ENCODE measurements at places on chromosomes 2 and 18. TPM values are rescaled to one million over a fixed set of nuclear protein-coding genes. Genes with fewer than 3 reads are reported as not detected.

- no peaks in the 10 kb centered on the region for H3K27me3 ChIP-seq
- no peak overlapping the region for H3K27ac ChIP-seq
- no peak overlapping the region for H3K4me3 ChIP-seq
- no peak for DNase-seq
These were observed 32.6 kb downstream of the RBKS start for GRCh38 chr2:27857417-27858172.

Gene MPV17
- total RNA-seq, result 46.7 TPM

DNA sequence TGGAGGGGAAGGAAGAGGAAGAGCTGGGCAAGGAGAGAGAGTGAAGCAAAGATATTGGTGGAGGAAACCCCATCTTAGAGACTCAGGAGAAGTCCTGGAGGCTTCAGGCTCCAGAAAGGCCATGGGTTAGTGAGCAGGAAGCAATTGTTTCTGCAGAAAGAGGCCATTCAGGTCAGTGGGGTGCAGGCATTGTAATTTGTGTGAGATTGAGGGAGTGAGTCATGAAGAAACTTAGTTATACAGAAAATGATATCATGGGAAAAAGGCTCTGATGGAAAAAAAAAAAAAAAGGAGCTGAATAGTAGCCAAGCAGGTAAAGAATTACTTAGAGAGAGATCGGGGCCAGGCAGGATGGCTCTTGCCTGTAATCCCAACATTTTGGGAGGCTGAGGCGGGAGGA lies 4.0 kb downstream of the EMILIN2 start:
- no peaks in the 10 kb centered on the region for H3K36me3 ChIP-seq
- H3K27ac ChIP-seq, result no peak overlapping the region
- no peak for DNase-seq
- H3K4me3 ChIP-seq, result no peak overlapping the region

Gene ANKRD62
- total RNA-seq, result 0.06 TPM

GRCh38 chr2:176518823-176519222 lies 249.6 kb downstream of the MTX2 start:
- DNase-seq, result no peak
- H3K4me3 ChIP-seq, result no peak overlapping the region
- no peaks in the 10 kb centered on the region for H3K27me3 ChIP-seq
- peaks cover 7% of the 10 kb centered on the region for H3K4me1 ChIP-seq

Gene GREB1
- total RNA-seq, result 8.0 TPM

DNA sequence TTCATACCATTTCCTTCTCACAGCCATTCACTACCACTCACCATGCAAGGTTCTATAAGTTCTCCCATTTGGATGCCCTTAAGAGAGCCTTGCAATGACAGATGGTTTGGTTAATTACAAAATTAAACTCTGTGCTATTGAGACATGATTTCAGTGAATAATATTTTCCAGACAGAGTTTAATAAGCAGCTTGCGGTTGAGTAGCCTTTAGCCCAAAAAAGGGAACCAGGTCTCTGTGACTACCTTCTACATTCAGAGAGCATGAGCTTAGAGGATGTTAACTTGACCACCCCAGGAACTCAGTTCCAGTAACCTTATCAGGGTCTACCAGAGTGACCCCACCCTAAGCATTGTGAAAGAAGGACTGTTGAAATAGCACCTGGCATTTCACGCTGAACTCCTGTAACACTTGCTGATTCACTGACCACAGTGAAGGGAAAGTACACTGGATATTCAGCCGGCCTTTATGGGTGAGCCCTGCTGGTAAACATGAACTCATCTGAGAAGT lies 1173.1 kb upstream of the ZEB2 start:
- no peak for DNase-seq
- H3K4me3 ChIP-seq, result no peak overlapping the region
- H3K36me3 ChIP-seq, result no peaks in the 10 kb centered on the region

- H3K27ac ChIP-seq, result no peak overlapping the region
- no peak overlapping the region for H3K4me3 ChIP-seq
- H3K4me1 ChIP-seq, result peaks cover 48% of the 10 kb centered on the region
- DNase-seq, result no peak
- no peaks in the 10 kb centered on the region for H3K36me3 ChIP-seq
- no peaks in the 10 kb centered on the region for H3K27me3 ChIP-seq
These were observed 7.2 kb downstream of the LIMS1 start for GRCh38 chr2:108541451-108541850.

Gene AP1S3
- 0.45 TPM for total RNA-seq

GRCh38 chr2:26533661-26534060 lies 55.7 kb upstream of the OTOF start:
- no peak for DNase-seq
- H3K27ac ChIP-seq, result no peak overlapping the region
- no peaks in the 10 kb centered on the region for H3K27me3 ChIP-seq

GRCh38 chr18:60027397-60027796 lies 127.6 kb downstream of the PMAIP1 start:
- no peak overlapping the region for H3K4me3 ChIP-seq
- no peaks in the 10 kb centered on the region for H3K36me3 ChIP-seq
- H3K27ac ChIP-seq, result no peak overlapping the region
- DNase-seq, result no peak
- peaks cover 26% of the 10 kb centered on the region for H3K4me1 ChIP-seq
- no peaks in the 10 kb centered on the region for H3K27me3 ChIP-seq

GRCh38 chr2:170836027-170836426 lies 19.3 kb downstream of the GAD1 start:
- H3K27ac ChIP-seq, result no peak overlapping the region
- no peaks in the 10 kb centered on the region for H3K36me3 ChIP-seq
- no peak for DNase-seq
- H3K27me3 ChIP-seq, result no peaks in the 10 kb centered on the region

DNA sequence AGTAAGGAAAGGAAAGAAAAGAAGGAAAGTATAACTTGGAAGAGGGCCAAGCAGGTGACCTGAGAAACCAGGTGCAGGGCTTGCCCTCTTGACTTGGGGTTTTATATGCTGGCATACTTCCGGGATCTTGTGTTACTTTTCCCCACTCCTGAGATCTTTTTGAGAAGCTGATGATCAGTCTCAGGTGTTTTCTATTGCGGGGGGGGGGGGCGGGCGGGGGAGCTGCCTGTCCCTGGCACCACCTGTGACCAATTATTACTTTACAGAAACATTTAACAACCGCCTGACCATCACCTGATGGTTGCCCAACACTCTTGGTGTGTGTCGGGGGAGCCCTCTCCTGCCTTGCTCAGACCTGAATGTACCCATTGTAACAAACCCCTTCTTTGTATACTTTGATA lies 6.9 kb upstream of the CASP10 start:
- H3K27me3 ChIP-seq, result no peaks in the 10 kb centered on the region
- no peak overlapping the region for H3K4me3 ChIP-seq
- no peak overlapping the region for H3K27ac ChIP-seq
- H3K4me1 ChIP-seq, result peaks cover 14% of the 10 kb centered on the region

Gene HOXD12
- total RNA-seq, result not detected

GRCh38 chr2:188204824-188205223 lies 86.8 kb upstream of the GULP1 start:
- H3K4me1 ChIP-seq, result no peaks in the 10 kb centered on the region
- no peak overlapping the region for H3K4me3 ChIP-seq
- no peaks in the 10 kb centered on the region for H3K27me3 ChIP-seq
- no peak overlapping the region for H3K27ac ChIP-seq
- DNase-seq, result no peak

DNA sequence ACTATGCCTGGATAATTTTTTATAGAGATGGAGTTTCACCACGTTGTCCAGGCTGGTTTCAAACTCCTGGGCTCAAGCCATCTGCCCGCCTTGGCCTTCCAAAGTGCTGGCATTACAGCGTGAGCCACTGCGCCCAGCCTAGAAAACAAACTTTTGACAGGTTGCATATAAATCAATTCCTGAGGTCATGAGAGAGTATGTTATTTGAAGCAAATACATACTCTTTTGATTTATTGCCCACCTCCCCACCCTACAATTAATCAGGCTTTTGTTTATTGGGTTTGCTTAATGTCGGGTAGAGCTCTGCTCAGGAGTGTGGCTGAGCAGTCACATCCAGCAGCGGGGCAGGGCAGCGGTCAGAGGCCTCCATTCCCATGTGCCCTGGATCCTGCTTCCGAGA lies 37.9 kb upstream of the ASB1 start:
- DNase-seq, result no peak
- H3K4me1 ChIP-seq, result peaks cover 30% of the 10 kb centered on the region
- peaks cover 5% of the 10 kb centered on the region for H3K36me3 ChIP-seq
- no peaks in the 10 kb centered on the region for H3K27me3 ChIP-seq

- H3K4me3 ChIP-seq, result no peak overlapping the region
- H3K27me3 ChIP-seq, result no peaks in the 10 kb centered on the region
These were observed 71.5 kb upstream of the EPB41L5 start for GRCh38 chr2:119941388-119941787.

GRCh38 chr2:60502144-60502543 lies 51.3 kb downstream of the BCL11A start:
- no peak for DNase-seq
- no peak overlapping the region for H3K27ac ChIP-seq
- peaks cover 16% of the 10 kb centered on the region for H3K4me1 ChIP-seq
- H3K36me3 ChIP-seq, result no peaks in the 10 kb centered on the region

Gene MOCOS
- 0.98 TPM for total RNA-seq

- H3K4me3 ChIP-seq, result no peak overlapping the region
- no peak for DNase-seq
- no peaks in the 10 kb centered on the region for H3K27me3 ChIP-seq
- no peaks in the 10 kb centered on the region for H3K36me3 ChIP-seq
- H3K27ac ChIP-seq, result no peak overlapping the region
These were observed 27.1 kb downstream of the PCARE start for GRCh38 chr2:29047083-29047845.

Gene CPO
- 0.32 TPM for total RNA-seq

Gene CNGA3
- total RNA-seq, result 5.2 TPM

Gene GREB1L
- total RNA-seq, result 14.4 TPM

GRCh38 chr2:113357071-113357470 lies 78.3 kb upstream of the PAX8 start:
- no peaks in the 10 kb centered on the region for H3K27me3 ChIP-seq
- no peak overlapping the region for H3K27ac ChIP-seq
- H3K4me1 ChIP-seq, result peaks cover 15% of the 10 kb centered on the region
- no peak overlapping the region for H3K4me3 ChIP-seq

DNA sequence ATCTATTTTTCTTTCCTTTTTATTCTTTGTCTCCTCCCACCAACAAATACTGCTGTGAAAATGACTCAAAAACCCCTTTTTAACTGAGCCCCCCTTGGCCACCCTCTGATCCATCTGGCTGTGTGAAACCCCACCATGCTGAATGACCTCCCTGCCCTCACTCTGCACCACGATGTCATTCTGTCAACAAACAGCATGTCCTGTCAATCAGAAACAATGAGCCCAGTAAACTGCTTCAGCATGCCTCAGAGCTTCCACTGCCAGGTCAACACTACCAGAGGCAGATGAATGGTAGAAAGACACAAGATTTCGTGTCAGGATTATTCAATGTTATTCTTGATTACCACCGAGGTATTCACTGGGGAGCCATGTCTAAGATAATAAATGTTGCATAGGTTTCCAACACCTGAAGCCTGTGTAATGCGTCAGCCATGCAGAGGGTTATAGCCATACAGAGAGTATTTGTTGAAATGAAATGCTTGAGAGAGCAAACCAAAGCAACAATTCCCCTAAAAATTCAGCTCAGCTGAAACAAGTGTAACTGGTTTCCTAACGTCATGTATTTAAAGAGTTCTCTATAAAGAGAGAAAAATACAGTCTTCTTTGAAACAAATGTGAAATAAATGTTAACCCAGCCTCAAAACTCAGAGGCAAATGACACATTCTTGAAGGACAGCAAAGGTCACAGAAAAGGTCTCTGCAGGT lies 76.7 kb downstream of the LRP2 start:
- no peaks in the 10 kb centered on the region for H3K27me3 ChIP-seq
- H3K4me1 ChIP-seq, result no peaks in the 10 kb centered on the region
- H3K4me3 ChIP-seq, result no peak overlapping the region
- no peak overlapping the region for H3K27ac ChIP-seq
- DNase-seq, result no peak
- H3K36me3 ChIP-seq, result no peaks in the 10 kb centered on the region

- H3K36me3 ChIP-seq, result no peaks in the 10 kb centered on the region
- no peak for DNase-seq
- H3K27me3 ChIP-seq, result no peaks in the 10 kb centered on the region
- H3K27ac ChIP-seq, result no peak overlapping the region
- H3K4me1 ChIP-seq, result peaks cover 30% of the 10 kb centered on the region
These were observed 35.7 kb upstream of the MAT2A start for GRCh38 chr2:85503168-85503850.

DNA sequence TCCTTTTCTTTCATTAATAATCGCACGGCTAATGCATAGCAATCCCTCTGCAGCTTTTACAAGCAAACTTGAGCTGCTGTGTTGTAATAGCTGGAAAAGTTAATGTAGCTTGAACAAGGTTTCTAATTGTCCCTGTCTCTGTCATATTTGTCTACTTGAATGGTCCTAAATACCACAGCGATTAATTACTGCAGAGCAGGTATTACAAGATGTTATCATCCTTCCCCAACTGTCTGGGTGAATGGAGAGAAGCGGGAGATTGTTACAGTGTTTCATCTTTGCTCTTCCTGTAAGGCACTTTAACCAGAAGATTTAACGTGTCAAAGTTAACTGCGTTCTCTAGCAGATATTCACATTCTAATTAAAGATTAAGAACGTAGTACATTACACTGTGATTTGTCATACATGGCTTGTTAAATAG lies 422.2 kb upstream of the POU3F3 start:
- no peak overlapping the region for H3K27ac ChIP-seq
- no peaks in the 10 kb centered on the region for H3K27me3 ChIP-seq
- H3K4me3 ChIP-seq, result no peak overlapping the region
- no peaks in the 10 kb centered on the region for H3K36me3 ChIP-seq
- no peak for DNase-seq

DNA sequence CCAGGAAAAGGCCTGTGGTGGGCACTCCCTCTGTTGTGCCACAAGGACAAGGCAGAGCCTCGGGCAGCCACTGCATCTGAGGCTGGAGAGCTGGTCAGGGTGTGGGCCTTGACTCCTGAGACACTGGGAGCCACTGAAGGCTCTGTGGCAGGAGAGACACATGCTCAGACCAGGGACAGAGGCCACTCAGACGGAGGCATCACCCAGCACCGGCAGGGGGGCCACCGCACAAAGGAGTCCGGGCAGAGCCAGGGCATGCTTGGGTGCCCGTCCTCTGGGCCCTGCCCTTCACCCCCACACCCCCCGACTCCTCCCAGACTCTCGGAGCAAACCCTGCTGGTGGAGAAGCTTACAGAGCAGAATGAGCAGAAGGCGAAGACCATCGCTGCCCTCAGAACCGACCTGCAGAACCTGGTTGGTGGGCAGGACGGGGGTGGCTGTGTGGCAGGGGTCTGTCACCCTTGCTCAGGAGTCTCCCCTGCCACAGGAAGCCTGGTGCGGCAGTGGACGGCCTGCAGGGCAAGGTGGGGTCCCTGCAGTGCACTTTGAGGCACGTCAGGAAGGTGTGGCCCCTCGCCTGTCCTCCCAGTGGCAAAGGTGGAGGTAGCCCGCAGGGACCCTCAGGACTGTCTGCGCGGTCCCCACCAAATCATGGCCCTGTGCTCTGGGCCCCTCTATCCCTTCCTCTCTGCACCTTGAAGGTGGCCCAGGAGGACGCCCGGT lies 26.0 kb downstream of the CROCC2 start:
- H3K27ac ChIP-seq, result no peak overlapping the region
- no peaks in the 10 kb centered on the region for H3K36me3 ChIP-seq
- peaks cover 2% of the 10 kb centered on the region for H3K4me1 ChIP-seq

DNA sequence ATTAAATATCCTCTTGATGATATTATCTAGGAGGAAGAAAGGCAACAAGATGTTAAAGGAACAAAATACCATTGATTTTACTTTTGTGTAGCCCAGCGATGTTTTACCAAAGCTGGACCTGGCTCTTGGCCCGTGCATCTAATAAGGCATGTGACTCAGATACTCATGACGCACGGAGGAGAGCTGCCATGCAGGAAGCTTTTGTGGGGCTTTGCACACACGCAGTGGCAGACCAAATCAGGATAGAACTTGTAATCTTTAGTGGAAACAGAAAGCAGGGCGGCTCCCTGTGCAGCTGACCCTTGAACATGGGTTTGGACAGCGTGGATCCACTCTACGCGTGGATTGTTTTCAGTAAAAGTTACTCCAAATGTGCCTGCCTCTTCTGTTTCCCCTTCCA lies 190.0 kb downstream of the NAPG start:
- H3K4me3 ChIP-seq, result no peak overlapping the region
- no peak for DNase-seq
- H3K4me1 ChIP-seq, result no peaks in the 10 kb centered on the region
- H3K36me3 ChIP-seq, result no peaks in the 10 kb centered on the region
